Stimulated activated memory B cell treated with anti-CD40 and anti-IgM and Interleukin-4, amounts not matched to agents 10 μg/mL and 1 μg/mL and 100 μg/mL, for 72 hours (primary cell): ENCODE measurements at places on chromosomes 7 and 10.

DNA sequence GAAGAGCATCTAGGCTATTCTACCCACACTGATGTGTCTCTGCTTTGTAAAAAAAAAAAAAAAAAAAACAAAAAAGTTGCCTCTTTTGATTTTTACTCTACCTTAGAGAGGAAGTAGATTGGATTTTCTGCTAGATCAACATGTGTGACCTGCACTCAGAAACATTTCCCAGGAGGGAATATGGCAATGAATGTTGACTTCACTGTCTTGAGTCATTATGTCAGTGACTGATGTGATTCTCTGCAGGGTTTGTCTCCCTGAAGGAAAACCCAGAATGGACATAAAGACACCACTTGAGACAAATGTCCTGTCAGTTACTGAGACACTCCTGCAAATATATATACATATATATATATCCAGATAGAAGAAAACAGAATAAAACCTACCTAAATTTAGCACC, 370.3 kb downstream of the BMPER start:
- no peaks in the 10 kb centered on the region for H3K4me1 ChIP-seq
- H3K4me3 ChIP-seq: no peak overlapping the region
- no peaks in the 10 kb centered on the region for H3K27me3 ChIP-seq
- H3K27ac ChIP-seq: no peak overlapping the region

GRCh38 chr7:75688200-75689136, 50.3 kb downstream of the HIP1 start:
- H3K27me3 ChIP-seq: peaks cover 45% of the 10 kb centered on the region
- peaks cover 32% of the 10 kb centered on the region for H3K4me1 ChIP-seq
- no peaks in the 10 kb centered on the region for H3K36me3 ChIP-seq
- peak overlapping the region; percentile 5 for H3K4me3 ChIP-seq
- ATAC-seq: peak; percentile 65

DNA sequence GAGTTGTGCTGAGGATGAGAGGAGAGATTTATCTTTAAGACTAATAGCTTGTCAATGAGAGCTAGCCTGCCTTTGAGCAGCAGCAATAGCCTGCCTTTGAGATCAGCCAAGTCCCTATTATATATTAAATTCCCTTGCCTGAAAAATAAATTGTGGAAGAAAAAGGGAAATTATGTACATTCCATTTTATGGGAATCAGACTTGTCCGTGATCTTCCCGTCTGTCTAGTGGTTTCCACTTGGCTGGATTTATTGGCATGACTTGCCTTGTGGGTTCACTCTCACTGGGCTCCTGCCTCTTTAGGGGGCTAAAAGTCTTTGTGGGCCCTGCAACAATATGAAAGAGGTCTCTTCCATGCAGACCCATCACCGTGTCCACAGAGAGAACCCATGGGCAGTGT, 171.7 kb upstream of the FRMD4A start:
- no peak for ATAC-seq
- no peak overlapping the region for H3K4me3 ChIP-seq
- H3K4me1 ChIP-seq: peaks cover 30% of the 10 kb centered on the region
- H3K36me3 ChIP-seq: peaks cover 7% of the 10 kb centered on the region

GRCh38 chr10:92811986-92812385, 36.3 kb upstream of the EXOC6 start:
- no peak overlapping the region for H3K27ac ChIP-seq
- no peaks in the 10 kb centered on the region for H3K27me3 ChIP-seq
- H3K4me1 ChIP-seq: peaks cover 18% of the 10 kb centered on the region

DNA sequence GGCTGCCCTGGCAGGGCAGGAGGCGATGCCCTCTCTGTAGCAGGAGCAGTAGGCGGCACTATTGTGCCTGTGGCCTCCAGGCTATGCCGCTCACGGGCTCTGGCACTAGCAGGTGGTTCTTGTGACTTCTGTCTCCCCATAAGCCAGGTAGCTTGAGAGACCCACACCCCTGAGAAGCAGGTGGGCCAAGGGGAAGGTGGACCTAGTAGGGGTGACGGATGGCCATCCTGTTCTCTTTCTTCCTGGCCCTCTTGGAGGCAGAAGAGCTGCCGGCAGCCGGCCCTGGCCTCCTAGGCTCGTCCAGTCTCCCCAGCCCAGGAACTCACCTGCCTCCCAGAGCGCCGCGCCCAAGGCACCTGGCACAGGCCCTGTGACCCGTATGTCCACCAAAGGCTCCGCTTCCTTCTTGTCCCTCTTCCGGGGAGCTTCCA, 15.4 kb downstream of the MMRN2 start:
- H3K4me3 ChIP-seq: no peak overlapping the region
- H3K27ac ChIP-seq: no peak overlapping the region
- no peaks in the 10 kb centered on the region for H3K4me1 ChIP-seq
- ATAC-seq: no peak
- peaks cover 9% of the 10 kb centered on the region for H3K27me3 ChIP-seq

- no peak overlapping the region for H3K4me3 ChIP-seq
- H3K27ac ChIP-seq: no peak overlapping the region
- H3K27me3 ChIP-seq: no peaks in the 10 kb centered on the region
- no peaks in the 10 kb centered on the region for H3K4me1 ChIP-seq
These were observed 271.6 kb downstream of the CALN1 start for GRCh38 chr7:72140566-72140965.

GRCh38 chr7:133821171-133821570, 306.0 kb upstream of the LRGUK start:
- no peak for ATAC-seq
- H3K4me1 ChIP-seq: no peaks in the 10 kb centered on the region
- H3K27ac ChIP-seq: no peak overlapping the region
- no peak overlapping the region for H3K4me3 ChIP-seq
- H3K36me3 ChIP-seq: peaks cover 59% of the 10 kb centered on the region

- peaks cover 26% of the 10 kb centered on the region for H3K4me1 ChIP-seq
- H3K27ac ChIP-seq: peak overlapping the region; percentile 89
- H3K27me3 ChIP-seq: no peaks in the 10 kb centered on the region
- H3K4me3 ChIP-seq: no peak overlapping the region
- ATAC-seq: no peak
These were observed 16.0 kb upstream of the GDI2 start for GRCh38 chr10:5829267-5829666.
